RPMI8226 (cell line): ENCODE measurements at places on chromosomes 5 and 9.
A peak's percentile ranks its signal among the peaks of the same experiment; 100 is the strongest.

DNA sequence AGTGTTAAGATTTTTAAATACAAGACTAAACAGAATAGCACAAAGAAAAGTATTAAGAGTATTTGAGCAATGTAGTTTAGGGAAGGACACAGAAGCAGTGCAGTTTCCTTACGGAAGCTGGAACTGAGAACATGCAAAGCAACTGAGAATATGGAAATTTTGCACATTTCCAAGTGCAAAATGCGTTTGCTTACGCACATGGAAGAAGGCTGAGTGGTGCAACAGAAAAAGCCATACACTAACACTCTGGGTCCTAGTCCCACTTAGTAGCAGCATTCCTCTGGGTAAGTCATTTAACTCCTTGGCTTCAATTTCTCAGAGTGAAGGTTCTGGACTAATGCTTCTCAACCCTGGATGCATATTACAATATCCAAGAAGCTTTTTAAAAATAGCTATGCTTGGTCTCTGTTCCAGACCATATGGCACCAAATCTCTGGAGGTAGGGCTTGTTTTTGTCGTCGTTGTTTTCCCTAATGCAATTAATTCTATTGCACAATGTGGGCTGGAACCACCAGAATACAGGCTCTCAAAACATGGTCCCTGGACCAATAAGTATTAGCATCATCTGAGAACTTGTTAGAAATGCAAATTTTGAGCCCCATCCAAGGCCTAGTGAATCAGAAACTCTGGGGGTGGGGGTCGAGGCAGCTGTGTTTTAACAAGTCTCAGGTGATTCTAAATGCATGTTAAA is 65.2 kb upstream of the DEPDC1B start:
- no peak for DNase-seq

DNA sequence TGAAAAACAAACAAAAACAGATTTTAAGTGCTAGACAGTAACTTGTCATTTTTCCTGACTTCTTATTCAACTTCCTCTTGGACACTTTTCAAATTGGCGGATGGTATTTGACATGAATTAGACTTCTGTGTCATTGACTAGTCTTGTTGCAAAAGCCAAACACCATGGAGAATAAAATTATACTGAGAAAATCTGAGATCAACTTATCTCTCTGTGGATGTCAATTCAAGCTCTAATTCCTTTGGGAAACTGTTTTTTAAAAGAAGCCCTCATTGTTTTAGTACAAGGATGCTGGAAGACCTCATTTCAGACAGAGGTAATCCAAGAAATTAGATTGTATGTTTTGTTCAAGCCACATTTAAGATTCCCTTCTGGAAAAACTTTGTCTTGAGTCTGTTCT is 831.0 kb downstream of the SEMA5A start:
- DNase-seq: no peak

GRCh38 chr5:73694089-73694488 is 68.1 kb downstream of the ARHGEF28 start:
- no peak for DNase-seq

GRCh38 chr9:34551751-34552605 is 29.2 kb upstream of the ENHO start:
- no peak for DNase-seq

DNA sequence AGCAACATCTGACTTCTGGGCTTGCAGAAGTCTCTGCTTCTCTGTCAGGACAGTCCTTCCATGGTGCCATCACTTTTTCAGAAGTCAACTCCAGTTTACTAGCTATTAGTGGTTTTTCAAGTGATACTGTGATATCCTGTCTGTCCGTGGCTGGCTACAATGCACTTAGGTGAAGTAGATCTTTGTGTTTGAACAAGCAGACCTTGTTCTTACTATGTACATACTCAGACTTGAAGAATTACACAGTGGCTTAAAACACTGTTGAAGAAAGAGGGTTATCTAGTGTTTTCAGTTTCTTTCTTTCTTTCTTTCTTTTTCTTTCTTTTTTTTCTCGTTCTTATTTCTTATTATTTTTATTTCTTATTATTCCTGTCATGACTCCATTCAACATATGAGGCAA is 228.7 kb downstream of the NTRK2 start:
- DNase-seq: no peak

GRCh38 chr9:127898433-127899127 is 823 bp downstream of the ST6GALNAC6 start:
- DNase-seq: peak; percentile 42

GRCh38 chr5:78649211-78649695 is 681 bp upstream of the LHFPL2 start:
- peak; percentile 36 for DNase-seq

- no peak for DNase-seq
Measured at GRCh38 chr5:121031491-121031890, 567.4 kb downstream of the PRR16 start.

DNA sequence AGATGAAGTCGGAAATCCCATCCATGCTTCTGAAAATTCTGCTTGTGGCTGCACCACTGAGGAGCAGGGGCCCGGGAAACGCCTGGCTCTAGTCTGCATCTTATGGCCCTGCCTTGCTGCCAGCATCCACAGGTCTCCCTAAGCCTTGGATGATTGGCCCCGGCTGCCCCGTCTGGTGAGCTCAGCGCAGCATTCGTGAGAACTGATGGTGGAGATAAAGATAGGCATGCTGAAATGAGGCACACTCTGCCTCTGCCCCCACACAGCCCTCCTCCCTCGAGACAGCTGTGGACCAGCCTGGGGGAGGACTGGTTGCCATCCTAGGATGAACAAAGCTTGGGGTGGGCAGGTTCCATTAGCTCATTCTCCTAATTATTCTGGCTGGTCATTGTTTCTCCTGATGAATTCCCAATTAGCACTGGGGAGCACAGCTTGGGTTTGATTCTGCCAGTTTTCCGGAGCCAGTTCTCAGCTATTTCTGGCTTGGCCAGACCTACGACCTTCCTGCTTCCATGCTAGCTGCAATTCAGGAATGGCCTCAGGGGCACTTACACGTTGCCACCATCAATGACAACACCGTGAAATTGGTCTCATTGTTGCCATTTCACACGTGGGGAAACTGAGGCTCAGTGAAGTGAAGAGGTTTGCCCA is 62.8 kb upstream of the CPEB4 start:
- DNase-seq: no peak

GRCh38 chr9:112884721-112885120 is 6.0 kb downstream of the SLC46A2 start:
- no peak for DNase-seq

DNA sequence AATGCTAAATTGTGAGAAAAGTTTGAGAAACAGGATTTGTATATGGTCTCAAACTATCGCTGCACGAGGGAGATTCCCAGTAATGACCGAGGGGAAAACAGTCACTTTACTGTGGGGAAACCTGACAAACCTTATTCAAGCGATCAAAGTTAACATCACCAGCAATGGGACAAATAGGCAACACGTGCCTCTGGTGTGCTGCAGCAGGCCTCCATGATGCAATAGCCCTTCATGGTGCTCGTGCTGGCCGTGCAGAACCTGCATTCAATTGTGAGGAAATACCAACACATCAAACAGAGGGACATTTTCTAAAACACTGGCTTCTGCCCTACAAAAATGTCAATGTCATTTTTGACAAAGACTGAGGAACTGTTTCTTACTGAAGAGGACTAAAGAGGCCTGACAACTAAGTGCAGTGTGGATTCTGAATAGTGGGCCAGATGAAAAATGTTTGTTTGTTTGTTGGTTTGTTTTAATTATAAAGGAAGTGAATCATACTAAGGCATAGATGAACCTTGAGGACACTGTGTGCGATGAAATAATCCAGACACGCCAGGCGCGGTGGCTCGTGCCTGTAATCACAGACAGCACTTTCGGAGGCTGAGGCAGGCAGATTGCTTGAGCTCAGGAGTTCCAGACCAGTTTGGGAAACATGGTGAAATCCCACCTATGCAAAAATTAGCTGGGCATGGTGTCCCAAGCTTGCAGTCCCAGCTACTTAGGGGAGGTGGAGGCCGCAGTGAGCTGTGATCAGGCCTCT is 17.6 kb upstream of the MARCHF6 start:
- no peak for DNase-seq

DNA sequence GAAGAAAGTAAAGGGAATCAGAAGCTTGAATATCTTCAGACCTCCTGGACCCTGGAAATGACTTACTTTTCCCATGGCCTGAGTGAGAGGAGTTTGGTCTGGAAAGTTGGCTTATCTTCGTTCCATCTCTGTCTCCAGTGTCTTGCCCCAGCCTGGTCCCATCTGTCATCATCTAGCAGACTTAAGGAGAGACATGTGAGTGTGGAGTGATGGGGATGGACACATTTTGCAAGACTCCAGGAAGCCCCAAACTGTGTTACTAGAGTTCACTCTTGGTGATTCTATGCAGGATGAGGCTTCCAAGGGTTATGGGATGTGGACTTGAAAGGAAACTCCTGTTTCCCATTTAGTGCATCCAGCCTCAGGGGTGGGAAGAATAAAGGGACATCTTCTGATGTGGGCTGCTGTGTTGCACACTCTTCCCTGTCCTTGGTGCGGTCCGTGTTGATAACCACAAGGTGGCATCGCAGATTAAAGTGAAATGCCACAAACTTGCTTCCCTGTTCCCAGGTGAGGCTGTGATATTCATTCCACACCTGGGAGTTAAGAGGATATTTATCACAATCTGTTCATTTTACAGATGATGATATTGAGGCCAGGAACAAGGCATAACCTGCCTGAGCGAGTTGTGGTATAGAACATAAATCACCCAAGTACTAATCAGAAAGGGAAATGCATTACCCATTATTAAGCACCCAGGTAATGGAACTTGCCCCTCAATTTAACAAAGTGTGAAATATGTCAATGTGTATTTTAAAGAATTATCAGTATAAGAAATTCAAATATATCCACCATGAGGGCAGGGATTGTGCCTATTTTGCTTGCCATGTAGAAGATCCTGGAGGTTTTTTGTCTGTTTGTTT is 269.9 kb upstream of the PAPPA start:
- peak; percentile 7 for DNase-seq

DNA sequence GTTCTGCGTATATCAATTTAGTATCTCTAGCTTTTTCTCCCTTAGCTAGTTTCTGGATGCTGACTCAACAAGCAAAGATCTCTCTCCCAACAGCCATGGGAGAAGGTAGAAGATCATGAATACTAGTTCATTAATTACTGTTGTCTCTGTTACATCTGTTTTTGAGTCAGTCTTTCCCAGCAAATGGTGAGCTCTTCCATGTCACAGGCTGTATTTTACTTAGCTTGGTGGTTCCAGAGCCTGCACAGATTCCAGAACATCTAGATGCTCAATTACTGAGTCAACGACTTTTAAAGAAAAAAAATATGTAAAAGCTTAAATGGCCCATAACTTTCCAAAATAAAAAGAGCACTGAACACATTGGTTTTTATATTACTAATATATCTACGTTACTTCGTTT is 307.2 kb downstream of the NSG2 start:
- no peak for DNase-seq

GRCh38 chr5:168796000-168796399 is 216.8 kb upstream of the PANK3 start:
- no peak for DNase-seq

- DNase-seq: no peak
Measured at GRCh38 chr5:59173578-59173977, 590.7 kb downstream of the RAB3C start.

DNA sequence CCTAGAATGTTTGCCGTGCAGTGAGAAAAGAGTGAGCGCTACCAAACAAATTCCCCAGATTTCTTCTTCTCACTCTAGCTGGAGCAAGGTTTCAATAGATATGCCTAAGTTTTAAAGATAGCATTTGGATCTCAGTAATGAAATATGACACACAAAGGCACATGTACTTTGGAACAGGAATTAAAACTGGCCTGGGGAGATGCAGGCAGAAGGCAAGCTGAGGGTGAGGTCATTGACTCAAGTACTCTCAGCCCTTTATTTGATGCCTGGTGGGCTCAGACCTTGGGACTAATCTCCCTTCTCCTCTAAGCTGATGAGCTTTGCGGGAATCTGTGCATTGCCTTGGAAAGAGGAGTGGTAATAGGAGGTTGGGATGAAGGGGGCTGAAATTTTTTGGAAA is 323.3 kb upstream of the SLC30A5 start:
- DNase-seq: no peak

GRCh38 chr5:177405805-177406204 is 3.6 kb downstream of the F12 start:
- no peak for DNase-seq

- DNase-seq: no peak
Measured at GRCh38 chr5:53276825-53277224, 167.3 kb upstream of the MOCS2 start.

GRCh38 chr5:179294891-179295777 is 50.1 kb downstream of the ADAMTS2 start:
- no peak for DNase-seq

DNA sequence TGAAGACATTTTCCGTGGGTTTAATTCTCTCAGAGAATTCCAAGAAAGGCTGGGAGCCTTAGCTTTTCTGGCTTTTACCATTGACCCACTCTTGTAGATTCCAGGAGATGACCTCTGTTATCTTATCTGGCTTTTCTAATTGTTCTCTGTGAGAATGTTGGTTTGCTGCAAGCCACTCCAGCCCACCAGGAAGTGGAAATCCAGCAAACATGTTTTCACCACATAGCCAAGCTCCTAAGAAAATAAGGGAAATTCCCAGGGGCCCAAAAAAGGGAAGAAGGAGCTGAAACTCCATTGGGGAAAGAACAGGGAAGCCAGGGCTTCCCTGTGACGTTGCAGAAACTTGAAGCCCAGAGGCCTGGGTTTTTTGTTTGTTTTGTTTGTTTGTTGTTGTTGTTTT is 19.7 kb downstream of the GPR107 start:
- DNase-seq: no peak

DNA sequence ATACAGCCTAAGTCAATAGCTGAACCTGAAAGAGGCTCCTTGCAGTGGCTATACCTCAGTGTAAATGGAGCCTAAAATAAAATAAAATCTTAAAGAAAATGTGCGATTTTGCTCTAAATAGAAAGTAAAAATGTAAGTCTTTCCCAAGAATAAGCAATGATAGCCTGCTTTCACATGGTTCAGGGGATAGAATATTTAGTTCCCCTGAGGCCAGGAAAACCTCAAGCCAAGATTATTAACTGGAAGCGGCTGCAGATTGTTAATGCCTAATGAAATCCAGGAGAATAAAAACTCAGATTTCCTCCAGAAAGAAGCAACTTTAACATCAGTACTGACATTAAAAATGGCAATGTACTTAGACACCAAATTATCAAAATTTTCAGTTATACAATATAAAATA is 463.7 kb downstream of the CYLC2 start:
- no peak for DNase-seq

DNA sequence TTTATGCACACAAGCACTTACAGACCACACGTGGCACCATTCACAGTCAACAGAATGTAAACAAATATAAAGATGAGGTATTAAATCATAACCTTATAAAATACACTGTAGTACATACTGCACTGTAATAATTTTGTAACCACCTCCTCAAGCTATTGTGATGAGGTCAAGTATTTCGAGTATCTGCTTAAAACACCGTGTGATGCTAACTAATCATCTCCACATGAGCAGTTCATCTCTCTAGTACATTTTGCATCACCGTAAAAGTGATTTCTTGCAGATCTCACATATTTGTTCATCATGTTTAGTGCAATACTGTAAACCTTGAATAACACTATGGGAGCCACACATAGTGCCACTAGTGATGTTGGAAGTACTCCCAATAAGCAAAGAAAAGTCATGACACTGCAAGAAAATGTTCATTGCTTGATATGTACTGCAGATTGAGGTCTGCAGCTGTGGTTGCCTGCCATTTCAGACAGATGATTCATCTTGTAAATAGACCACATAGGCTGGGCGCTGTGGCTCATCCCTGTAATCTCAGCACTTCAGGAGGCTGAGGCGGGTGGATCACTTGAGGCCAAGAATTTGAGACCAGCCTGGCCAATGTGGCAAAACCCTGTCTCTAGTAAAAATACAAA is 44.3 kb downstream of the FOXB2 start:
- DNase-seq: no peak
